ENCODE measurements at places on chromosomes 12 and 14.

DNA sequence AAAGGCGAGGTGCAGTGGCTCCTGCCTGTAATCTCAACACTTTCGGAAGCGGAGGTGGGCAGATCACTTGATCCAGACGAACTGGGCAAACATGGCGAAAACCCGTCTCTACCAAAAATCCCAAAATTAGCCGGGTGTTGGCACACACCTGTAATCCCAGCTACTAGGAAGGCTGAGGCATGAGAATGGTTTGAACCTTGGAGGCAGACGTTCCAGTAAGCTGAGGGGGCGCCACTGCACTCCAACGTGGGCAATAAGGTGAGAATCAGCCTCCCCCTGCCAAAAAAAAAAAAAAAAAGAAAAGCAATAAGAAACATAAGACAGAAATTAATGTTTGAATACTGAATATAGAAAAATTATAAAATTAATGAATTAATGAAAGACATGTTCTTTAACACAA lies 928.7 kb downstream of the LRFN5 start:
- no peak for DNase-seq

DNA sequence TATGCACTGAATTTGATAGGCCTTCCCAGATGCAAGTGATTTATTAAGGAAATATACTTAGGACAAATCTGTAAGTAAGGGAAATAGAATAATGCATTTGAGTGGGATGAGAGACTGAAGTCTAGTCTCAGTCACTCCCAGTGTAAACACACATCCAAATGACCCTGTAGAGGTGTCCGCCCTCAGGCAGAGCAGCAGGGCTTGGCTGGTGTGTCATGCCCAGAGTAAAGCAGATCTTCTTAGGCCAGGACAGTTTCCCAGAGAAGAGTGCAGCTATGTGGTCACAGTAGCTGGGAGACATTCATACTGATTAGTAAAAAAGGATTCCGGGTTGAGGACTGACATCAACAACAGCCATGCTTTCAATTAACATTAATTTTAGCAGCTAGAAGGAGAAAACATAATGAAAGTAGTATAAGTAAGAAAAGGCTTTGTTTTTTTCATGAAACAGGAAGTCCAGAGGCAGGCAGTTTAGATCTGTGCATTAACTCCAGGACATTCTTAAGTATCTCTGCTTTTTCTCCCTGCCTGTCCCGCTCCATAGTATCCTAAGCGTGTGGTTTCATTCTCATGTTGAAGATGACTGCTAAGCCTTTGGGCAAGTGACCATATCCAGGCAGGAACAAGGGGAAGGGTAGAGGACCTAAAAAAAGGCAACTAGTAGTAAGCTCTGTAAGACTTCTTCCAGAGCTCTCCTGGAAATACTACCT lies 35.7 kb downstream of the CNTN1 start:
- DNase-seq, result no peak

GRCh38 chr14:90396341-90397339 lies at the start of gene CALM1:
CALM1 (plus strand) TSS chr14:90397029; CDS start chr14:90397231, 202 bp downstream.
- DNase-seq, result peak; percentile 81

GRCh38 chr14:105313381-105314286 lies 914 bp upstream of the PACS2 start:
- DNase-seq, result no peak

DNA sequence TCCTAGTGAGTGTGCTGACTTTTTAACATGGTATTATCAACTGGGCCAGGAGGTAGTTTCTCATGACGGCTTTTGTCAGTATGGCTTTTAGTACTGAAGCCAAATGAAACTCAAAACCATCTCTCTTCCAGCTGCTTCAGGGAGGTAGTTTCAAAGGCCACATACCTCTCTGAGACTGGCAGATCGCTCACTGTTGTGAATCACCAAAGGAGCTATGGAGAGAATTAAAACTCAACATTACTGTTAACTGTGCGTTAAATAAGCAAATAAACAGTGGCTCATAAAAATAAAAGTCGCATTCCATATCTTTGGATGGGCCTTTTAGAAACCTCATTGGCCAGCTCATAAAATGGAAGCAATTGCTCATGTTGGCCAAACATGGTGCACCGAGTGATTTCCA lies 141.1 kb downstream of the HMGA2 start:
- DNase-seq, result no peak

DNA sequence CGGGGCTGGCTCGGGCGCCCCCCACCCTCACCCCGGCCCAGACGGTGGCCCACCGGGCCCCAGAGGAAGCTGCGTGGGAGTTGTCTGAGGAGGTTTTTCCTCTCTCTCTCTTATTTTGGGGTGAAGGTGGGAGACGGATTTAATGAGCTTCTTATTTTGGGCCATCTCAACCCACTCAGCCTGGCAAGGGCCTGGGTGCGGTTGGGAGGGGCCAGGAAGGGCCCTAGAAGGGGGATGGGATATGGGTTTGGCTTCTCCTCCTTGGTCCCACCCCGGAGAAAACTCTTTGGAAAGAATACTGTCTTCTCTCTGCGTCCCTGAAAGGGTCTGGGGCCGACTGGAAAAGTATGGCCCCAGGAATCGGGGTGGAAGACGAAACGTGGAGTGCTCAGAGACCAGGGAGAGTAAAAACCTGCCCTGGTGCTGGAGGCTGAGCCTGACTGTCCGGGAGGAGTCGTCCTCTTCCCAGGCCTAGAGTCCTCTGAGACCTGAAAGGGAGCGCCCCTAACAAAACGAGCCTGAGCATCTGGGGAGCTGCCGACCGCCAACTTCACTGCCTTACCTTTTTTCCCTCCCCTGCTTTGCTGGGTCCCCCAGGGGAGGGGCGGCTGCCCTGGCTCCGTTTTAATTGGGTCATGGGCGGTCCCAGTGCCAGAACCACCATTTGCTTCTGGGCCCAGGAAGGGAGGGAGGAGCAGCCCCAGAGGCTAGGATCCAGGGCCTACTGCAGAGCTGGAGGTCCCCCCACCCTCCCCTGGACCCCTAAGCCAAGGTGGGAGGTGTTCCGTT lies 1.6 kb downstream of the MMP14 start:
- DNase-seq, result peak; percentile 2

DNA sequence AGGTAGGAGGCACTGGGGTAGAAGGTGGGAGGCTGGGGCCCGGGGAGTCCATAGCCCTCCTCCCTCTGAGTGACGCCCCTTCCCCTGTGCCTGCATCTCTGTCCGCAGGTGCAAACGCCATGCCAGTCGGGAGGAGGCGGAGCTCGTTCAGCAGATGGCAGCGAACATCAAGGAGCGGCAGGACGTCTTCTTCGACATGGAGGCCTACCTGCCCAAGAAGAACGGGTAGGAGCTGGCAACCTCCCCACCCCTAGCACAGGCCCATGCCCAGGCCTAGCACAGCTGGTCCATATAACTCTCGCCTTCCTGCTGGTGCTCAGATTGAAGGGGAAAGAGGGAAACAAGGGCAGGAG lies 35.6 kb downstream of the TMEM120B start:
- no peak for DNase-seq

DNA sequence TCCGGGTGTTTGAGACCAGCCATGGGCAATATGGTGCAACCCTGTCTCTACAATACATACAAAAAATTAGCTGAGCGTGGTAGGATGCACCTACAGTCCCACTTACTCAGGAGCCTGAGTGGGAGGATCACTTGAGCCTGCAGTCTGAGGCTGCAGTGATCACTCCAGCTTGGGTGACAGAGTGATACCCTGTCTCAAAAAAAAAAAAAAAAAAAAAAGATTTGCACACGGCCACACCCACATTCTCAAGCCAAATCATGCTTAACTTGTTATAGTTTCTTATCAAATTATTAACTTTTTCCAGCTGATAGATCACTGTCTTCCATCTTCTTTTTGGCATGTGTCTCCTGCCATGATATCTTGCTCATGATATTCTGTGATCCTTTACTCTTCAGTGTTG lies 6.8 kb downstream of the DRAM1 start:
- no peak for DNase-seq

- no peak for DNase-seq
Measured at GRCh38 chr12:47102406-47102805, 22.6 kb upstream of the AMIGO2 start.

GRCh38 chr14:27686137-27686536 lies 1080.5 kb upstream of the FOXG1 start:
- DNase-seq, result no peak

DNA sequence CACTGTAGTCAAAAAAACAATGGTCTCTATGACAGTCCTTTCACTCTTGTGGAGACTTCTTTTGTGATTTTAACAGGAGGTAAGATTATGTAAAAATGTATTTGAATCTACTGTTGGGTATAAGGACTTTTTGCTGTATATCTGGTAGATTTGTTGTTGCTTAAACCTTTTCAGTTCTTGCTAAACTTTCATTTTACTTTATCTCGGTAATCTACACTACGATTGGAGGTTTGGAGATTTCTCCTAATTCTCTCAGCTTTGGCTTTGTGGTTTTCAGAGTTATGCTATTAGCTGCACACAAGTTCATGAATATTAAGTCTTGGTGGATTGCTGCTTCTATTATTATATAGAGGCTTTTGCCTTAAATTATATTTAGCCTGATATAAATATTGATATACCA lies 116.6 kb upstream of the HIF1A start:
- DNase-seq, result no peak

DNA sequence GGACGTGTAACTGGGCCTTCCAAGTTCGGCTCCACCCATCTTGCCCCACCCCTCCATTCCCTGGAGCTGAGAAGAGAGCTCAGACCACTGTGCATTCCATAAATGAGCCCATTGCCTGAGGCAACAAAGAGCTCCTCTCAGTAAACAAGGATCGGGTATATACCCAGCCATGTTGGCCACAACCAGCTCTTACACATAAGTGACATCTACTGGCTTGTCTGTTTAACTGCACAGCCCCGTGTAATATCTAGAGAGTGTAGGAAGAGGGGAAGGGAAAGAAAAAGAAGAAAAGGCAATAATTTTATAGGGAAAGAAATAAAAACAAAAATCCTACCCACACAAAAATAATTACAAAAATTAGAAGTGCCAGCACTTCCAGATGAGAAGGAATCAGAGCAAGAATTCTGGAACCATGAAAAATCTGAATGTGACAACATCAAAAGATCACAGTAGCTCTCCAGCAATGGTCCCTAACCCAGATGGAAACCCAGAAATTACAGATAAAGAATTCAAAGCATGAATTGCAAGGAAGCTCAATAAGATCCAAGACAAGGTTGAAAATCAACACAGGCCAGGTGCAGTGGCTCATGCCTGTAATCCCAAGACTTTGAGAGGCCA lies 308.1 kb downstream of the RPAP3 start:
- DNase-seq, result no peak

DNA sequence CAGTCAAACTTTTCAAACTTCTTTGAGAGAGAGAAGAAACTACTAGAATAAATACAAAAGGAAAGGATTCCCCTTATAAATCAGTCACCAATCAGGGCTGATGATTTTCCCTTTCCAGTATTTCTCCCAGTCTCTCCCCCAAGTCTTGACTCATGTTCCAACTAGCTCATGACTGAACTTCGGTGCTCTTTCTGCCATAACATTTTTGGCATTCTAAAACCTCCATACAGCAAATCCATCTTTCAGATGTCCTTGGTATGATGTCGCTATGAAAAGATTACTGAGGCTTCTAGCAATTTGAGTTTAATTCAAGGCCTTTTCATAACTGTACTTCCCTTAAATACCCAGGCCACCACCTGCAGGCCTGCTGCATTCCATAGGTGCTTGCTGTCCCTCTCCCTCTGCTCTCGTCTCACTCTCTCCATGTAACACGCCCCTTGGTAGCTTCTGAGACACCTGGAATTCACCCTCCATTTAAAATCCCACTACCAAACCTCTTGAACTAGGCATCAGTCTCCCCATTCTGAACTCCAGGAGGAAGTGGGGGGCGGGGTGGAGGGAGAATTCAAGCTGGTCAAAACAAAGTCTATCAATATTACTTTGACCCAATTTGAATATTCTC lies 2.4 kb downstream of the PRKD1 start:
- no peak for DNase-seq

DNA sequence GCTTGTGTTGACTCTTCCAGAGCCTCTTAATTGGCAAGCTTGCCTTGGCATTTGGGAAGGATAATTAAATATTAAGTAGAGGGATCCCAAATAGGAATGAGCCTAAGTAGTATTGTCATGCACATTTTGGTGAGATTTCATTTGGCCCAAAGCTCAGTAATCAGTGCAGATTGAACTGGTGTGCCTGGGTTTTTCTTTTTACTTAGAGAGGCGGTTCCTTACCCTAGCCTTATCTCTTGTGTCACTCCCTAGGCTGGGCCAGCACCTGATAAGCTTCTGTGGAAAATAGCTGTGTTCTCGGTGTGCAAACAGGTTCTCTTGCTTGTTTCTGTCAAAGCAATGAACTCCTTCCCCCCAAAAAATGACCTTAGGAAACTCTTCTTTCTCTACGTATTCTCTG lies 9.3 kb upstream of the B4GALNT3 start:
- no peak for DNase-seq

DNA sequence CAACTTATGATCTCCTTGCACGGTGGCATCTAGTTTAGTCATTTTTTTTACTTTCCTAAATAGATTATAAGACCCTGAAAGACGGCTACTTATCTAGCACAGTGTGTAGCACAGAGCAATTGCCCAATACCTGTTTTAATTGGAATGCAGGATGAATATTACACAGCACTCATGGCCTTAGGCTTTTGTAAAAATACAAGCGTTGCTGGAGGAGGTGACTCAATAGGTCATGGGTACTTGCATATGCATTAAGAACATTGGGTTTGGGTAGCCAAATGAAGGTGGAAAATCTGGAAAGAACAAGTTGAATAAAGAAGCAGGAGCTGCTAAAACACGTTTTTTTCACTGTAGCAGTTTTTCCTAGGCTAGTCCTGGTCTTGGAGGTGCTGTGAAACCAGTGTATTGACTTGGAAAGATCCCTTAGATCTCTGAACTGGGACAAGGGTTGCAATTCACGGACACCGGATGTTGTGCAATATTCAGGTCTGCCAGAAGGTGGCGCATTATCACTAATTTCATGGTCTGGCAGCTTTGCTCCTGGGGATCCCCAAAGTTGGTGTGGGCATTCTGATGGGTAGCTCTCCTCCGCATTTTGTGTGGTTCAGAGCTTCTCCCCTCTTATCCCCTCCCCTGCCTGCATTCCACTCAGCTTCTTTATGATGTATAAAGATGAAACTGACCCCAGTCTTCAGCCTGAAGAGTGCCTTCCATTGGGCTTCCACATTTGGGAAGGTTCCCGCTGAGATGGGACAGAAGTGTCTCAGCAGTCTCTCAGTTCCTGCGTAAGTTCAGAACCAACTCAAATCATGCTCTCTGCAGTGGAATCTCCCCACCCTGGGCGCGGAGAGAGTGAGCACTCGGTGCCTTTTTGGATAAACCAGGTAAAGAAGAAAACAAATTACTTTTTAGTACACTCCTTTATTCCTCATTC lies 278.3 kb downstream of the NRXN3 start:
- peak; percentile 44 for DNase-seq

DNA sequence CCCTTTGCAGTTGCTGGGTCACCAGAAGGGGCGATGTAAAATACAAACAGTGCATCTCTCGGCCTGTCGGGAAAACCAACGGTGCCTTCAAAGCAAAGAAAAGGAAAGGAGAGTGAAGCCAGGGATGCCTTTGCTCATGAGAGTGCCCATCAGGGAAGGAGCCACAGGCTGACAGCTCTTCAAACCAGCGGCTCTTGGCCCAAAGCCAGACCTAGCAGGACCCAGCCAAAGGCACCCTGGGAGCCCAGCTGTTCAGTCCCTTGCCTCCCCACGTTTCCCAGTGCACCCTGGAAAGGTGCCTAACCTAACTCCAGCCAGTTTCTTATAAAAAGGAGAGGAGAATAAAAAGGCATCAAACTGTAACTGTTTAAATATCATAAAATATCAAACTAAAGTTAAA lies 29.2 kb downstream of the PRMT8 start:
- no peak for DNase-seq

GRCh38 chr14:67971627-67972625 lies 152.3 kb downstream of the RAD51B start:
- no peak for DNase-seq
